CD4-positive, alpha-beta memory T cell (primary cell): ENCODE measurements at places on chromosomes 6 and 20.

DNA sequence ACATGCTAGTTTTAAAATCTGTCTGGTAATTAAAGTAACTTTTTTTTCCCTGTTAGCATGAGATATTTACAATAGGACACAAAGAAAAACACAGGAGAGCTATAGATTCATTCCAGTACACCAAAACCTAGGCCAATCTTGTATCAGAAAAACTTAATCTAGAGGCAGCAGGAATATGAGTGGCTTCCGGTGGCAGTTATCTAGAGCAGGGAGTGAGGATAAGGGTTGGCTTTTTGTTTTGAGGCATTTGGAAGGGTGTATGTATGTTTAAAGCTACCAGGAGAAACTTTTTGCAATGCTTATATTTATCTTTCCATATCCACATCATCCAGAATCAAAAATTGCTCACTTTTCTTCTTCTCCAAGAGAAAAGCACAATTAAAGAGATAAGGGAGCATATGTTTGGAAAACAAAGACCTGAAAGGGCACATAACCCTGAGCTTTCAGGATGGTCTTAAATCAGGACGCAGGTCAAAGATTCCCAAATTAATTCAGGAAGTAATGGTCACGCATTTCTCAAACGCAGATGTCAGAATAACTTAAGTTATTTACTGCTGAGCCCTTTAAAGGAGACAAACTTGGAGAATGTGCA, 13.1 kb downstream of the TFAP2A start:
- no peak for DNase-seq

DNA sequence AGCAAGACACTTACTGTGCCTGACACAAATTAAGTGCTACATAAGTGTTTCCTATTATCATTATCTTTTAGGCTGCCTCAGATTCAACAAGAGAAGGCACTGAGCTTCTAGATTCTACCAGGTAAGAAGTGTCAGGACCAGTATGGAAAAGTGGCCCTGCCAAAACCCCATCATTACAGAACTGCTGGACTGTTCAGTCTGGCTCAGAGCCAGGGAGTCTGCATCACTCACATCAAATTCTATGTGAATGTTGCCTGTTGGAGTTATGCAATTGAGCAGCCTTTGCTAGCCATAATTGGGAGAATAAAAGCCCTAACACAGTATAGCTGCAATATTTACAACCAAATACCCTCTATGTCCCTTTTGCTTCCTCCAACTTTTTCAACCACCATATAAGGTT, 70.9 kb downstream of the ATG5 start:
- DNase-seq: no peak

DNA sequence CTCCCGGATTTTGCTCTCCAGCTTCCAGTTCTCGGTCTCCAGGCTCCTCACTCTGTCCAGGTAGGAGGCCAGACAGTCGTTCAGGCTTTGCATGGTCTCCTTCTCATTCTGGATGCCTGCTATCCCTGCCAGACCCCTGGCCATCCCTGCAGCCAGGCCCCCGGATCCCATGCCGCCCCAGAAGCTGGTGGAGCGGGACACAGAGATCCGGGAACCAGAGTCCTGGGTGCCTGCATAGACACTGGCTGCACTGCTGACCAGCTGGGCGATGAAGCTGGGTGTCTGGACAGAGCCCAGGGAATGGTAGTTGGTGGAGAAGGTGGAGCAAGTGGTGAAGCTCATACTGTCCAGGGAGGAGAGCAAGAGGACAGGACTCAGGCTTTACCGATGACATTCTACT, 2.9 kb upstream of the CALHM6 start:
- DNase-seq: no peak

- DNase-seq: no peak
These were observed 709 bp upstream of the ZNF76 start for GRCh38 chr6:35258858-35259193.

DNA sequence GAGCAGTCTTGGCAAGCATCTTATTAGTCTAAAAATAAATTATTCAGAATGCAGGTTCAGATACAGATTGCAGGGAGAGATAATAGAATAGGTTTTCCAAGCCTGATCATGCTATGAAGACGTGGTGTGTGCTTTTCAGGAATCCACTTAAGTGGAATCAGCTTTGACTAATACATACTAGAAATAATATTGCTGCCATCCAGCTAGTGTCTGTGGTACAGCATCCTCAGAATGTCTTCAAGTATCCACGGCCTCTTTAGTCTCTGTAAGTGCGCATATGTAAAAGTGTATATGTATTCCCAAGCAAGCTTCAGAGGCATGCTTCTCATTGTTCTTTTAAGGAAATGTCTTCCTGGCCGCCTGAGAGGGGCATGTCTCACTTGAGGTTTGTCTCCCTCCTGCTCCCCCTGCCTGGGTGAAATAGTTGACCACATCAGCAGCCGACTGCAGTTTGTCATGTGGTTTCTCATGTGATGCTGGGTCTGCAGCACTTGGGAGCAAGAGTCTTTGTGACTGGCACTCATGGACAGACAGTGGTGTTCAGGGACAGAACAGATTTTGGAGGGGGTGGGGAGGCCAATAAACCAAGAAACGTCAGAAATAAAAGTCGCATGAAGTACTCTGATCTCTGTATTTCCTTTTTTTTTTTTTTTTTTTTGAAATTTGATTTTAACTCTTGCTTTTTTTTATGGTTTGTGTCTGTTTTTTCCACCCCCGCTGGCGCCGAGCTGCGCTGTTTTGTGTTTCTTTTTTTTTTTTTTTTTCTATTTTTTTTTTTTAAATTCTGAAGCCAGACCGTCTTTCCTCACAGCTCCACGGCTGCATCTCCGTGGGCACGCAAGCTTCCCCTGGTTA, 150.8 kb downstream of the PRL start:
- no peak for DNase-seq

GRCh38 chr20:22070610-22071058, 365.2 kb downstream of the PAX1 start:
- no peak for DNase-seq

- DNase-seq: no peak
These were observed 13.5 kb upstream of the SERPINB6 start for GRCh38 chr6:2984738-2985406.

DNA sequence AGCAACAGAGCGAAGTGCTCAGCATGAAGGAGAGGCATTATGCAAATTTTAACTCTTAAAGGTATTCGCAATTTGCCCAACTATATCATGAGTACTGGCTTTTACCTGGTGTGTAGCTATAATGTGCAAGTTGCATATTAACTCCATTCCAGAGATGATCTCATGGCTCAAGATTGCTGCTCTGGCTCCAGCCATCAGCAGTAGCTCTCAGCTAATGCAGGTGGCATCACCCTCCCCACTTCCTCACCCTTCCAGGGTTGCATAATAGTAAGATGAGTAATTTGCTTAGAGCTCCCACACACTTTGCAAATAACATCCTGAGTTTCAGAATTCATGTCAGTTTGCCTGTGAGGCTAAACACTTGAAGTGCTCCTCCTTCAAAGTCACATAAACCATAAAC, 15.9 kb upstream of the PCSK2 start:
- DNase-seq: no peak

DNA sequence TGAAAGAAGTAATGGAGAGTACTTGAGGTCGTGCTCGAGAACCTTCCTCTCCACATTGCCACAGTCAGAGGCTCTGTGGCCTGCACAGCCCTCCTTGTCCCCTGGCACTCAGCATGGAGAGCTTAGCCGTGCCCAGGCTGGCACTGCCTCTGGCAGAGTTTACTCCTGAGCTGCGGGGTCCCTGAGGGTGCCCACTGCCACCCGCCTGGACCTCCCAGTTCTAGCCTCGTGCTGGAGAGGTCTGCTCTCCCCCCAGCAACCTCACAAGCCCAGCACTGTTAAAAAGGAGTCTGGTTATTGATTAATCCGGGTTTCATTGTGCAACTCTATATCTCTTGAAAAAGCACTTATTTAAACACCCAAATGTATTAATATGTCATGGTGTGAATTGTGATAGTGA, 226.8 kb downstream of the TMEM242 start:
- DNase-seq: no peak

DNA sequence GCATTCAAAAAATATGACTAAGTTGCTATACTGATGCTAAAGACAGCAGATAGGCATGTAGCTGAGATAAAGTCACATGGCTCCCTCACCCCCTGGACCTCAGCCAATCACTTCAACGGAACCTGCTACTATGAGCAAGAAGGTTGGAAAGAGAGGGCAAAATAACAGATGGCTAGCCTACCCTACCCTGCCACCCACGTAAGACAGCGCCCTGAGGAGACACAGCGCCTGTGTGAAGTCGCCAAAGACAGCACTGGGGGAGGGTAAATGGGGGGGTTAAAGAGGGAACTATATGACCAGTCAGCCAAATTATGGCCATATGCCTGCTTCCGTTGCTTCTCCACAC, 163.2 kb downstream of the RALGAPA2 start:
- no peak for DNase-seq

DNA sequence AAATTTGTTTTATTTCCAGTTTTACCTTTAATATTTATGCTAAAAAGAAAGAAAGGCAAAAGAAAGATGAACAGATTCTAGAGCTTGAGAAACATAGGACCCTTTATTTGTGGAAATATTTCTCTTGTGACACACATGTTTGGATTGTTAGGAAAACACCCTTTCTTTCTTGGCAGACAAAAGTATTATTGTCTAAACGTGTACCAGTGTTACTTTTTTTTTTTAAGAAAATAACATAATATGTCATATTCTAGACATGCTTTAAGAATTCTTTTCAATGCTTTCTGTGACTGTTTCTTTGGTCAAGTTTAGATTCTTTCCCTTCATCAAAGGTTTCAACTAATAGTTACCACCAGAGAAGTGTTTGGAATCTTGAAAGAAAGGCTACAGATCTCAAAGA, 183.4 kb upstream of the CNR1 start:
- no peak for DNase-seq

DNA sequence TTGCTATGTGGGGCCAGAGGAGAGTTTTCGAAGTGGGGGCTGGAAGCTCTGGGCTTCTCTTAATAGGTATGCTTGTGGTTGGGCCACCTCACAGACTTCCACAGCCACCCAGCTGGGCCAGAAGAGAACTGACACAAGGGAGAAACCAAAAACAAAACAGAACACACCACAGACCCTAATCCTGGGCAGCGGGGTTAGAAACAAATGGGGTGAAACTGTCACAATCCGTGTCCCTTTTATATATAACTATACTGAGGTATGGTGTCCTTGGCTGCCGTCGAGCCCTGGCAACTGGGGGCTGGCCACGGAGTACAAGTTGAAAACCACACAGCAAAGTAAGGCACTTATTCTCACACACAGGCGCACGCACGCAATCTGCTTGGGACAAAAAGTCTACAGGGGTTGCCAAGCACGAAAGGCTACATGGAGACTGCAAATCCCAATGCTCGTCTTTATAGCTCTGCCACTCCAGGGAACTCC, 78.3 kb downstream of the TRAM2 start:
- DNase-seq: no peak
